ENCODE measurements at places on chromosomes 12 and 14. TPM values are rescaled to one million over a fixed set of nuclear protein-coding genes. Genes with fewer than 3 reads are reported as not detected.

The COCH gene
- 5.8 TPM for total RNA-seq

DNA sequence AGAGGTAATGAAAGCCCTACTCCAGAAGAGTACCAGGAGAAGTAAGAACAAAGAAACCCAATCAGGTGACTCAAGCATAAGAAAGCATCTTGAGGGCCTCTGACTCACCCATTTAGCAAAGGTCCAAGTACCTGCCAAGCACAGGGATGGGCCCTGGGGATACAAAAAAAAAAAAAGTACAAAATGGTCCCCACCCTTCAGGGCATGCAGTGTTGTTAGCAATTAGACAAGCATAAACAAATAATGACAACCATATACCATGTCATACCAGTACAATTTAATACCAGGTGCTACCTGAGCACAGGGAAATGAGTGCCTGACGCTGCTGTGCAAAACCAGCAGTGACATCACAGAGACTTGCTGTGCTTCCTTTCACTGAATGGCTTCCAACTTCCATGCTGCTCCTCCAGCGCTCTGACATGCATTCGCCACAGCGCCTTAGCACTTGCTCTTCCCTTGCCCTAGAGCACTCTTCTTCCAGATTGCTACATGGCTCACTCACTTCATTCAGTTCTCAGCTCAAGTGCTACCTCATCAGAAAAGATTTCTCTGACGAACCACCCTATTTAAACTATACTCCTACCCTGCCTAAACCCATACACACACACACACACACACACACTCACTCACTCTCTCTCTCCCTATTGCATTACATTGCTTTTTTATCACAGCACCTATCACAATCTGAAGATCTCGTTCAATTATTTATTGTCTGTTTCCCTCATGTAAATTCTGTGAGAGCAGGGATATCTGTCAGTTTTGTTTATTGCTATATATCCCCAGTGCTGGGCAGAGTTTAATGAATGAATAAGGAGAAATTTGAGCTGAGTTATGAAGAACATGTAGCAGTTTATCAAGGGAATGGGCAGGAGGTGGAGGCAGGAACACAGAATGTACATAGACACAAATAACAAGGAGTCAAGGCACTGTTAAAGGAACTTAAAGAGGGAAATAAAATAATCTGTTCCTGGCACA lies 12.9 kb upstream of the EPS8 start:
- no peak for DNase-seq

GRCh38 chr12:68648179-68648578 lies 37.5 kb downstream of the RAP1B start:
- DNase-seq = no peak

DNA sequence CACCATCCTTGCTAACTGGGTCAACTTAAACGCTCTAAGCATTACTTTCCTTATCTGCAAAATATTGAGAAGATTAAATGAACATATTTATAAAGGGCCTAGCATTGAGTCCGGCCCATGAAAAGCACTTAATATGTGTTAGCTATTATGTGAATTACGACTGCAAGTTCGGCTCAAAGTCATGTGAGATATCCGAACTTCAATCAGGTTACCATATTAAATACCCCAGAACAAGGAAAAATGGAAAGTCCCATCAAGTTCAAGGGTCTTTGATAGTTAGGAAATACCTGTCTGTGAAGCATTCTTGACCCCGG lies 487 bp upstream of the NRDE2 start:
- no peak for DNase-seq

The TGM1 gene
- 0.77 TPM for total RNA-seq

The NUAK1 gene
- total RNA-seq = 54.4 TPM

DNA sequence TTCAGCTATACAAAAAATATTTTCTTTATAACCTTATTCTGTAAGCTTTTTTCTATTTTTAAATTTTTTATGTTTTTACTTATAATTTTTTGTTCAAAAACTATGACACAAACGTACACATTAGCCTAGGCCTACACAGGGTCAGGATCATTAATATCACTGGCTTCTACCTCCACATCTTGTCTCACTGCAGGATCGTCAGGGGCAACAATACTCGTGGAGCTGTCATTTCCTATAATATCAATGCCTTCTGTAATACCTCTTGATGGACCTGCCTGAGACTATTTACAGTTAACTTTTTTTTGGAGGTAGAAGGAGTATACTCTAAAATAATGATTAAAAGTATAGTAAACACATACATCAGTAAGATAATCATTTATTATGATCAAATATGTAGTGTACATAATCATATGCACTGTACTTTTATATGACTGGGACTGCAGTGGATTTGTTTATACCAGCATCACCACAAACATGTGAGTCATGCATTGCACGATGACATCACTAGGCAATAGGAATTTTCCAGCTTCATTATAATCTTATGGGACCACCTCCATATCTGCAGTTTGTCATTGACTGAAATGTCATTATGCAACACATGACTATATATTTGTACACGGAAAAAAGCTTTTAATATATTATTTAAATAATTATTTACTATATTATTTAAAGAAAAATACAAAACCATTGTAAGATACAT lies 18.5 kb upstream of the PMCH start:
- no peak for DNase-seq

GRCh38 chr14:69005432-69006148 lies 26.5 kb upstream of the ACTN1 start:
- DNase-seq = no peak

Measured in mesenteric fat pad (tissue), 1 donor.